ENCODE measurements at places on chromosomes 12 and 14. TPM values are rescaled to one million over a fixed set of nuclear protein-coding genes. Genes with fewer than 3 reads are reported as not detected.

GRCh38 chr12:130216031-130216430, 53.8 kb downstream of the FZD10 start:
- H3K36me3 ChIP-seq = no peaks in the 10 kb centered on the region
- no peak overlapping the region for H3K27ac ChIP-seq
- H3K27me3 ChIP-seq = no peaks in the 10 kb centered on the region
- DNase-seq = no peak
- H3K4me3 ChIP-seq = no peak overlapping the region

- no peak overlapping the region for H3K4me3 ChIP-seq
- no peaks in the 10 kb centered on the region for H3K27me3 ChIP-seq
- H3K27ac ChIP-seq = no peak overlapping the region
Measured at GRCh38 chr12:4025181-4026019, 152.2 kb upstream of the PARP11 start.

DNA sequence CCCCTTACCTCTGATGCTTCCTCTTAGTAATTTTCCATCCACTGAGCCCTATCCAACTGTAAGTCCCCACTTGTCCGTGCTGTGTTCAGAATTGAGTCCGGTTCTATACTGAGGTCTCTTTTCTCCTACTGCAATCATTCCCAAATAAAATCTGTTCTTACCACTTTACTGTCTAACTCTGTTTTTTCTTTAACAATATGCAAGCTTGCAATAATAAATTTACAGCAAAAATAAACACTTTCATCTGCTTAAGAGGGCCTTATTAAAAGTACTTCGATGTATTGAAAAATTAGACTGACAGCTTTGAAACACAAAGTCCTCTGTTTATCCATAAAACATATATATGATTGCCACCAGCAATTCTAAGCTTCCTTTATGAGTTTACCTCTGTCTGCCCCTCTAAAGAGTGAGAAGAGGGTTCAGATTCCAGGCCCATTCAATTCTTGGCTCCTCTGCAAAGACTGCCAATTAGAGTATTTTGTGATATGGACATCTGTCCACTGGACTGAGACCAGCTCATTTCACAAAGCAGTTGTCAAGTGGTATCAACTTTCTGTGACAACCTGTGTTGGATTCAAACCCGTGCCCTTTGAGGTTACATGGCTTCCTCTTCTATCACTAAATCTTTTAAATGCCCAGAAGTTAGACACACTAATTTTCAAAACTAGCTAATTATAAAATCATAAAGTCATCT, 39.9 kb upstream of the G2E3 start:
- no peaks in the 10 kb centered on the region for H3K36me3 ChIP-seq
- H3K4me3 ChIP-seq = no peak overlapping the region
- no peaks in the 10 kb centered on the region for H3K27me3 ChIP-seq
- no peaks in the 10 kb centered on the region for H3K4me1 ChIP-seq
- DNase-seq = no peak
- no peak overlapping the region for H3K27ac ChIP-seq

DNA sequence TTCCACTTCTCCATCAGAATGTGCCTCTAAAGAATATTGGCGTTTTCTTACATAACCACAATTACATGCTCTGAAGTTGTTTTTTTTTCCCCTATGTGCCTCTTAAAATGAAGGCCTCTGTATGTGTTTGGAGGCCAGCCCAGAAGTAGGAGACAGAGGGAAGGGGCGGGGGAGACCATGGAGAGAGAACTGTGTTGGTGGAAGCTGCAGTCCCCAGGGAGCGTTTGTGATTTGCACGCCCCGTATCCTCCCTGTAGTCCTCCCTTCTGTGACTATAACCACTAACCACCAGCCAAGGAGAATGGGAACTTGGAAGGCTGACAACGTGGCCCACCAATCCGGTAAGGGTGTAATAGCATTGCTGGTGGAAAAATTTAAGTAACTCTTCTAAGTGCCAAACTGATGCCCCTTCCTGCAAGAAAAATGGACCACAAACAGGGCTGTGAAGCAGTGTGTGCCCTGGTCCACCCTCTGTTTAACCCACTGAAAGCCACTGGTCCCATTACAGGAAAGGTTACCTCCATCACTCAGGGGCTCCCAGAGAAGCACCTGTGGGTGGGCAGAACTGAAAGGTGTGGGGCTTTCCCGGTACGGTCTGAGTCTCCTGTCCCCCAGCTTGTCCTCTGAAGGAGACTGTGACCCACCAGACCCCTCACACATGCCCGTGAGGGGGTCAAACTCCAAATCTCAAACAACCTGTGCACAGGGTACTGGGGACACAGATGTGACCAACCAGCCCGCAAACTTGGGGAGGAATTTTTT, 36.8 kb downstream of the CCDC88C start:
- no peaks in the 10 kb centered on the region for H3K27me3 ChIP-seq
- no peak overlapping the region for H3K27ac ChIP-seq
- no peak overlapping the region for H3K4me3 ChIP-seq
- no peaks in the 10 kb centered on the region for H3K4me1 ChIP-seq
- DNase-seq = no peak

- no peaks in the 10 kb centered on the region for H3K36me3 ChIP-seq
- DNase-seq = no peak
- H3K27me3 ChIP-seq = no peaks in the 10 kb centered on the region
- H3K27ac ChIP-seq = no peak overlapping the region
Measured at GRCh38 chr12:39755478-39755877, 135.9 kb upstream of the ABCD2 start.

DNA sequence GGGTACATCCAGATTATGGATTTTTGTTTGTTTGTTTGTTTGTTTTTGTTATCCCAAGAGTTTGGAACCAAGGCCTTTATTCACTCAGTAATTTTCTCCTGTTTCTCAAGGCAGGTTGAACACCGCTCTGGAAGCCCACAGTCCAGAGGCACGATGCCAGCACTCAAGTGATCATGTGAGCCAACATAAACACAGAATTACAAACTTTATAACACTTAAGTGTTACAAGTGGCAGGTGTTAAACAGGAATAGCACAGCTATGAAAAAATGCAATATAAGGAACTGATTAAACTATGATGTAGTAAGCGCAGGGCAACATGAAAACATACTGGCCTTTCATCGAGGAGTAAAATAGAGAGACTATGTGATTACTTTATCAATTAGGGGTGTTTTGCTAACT, 1885.8 kb upstream of the SEL1L start:
- DNase-seq = no peak
- H3K27me3 ChIP-seq = no peaks in the 10 kb centered on the region
- H3K27ac ChIP-seq = no peak overlapping the region
- H3K4me1 ChIP-seq = no peaks in the 10 kb centered on the region
- no peaks in the 10 kb centered on the region for H3K36me3 ChIP-seq
- H3K4me3 ChIP-seq = no peak overlapping the region

DNA sequence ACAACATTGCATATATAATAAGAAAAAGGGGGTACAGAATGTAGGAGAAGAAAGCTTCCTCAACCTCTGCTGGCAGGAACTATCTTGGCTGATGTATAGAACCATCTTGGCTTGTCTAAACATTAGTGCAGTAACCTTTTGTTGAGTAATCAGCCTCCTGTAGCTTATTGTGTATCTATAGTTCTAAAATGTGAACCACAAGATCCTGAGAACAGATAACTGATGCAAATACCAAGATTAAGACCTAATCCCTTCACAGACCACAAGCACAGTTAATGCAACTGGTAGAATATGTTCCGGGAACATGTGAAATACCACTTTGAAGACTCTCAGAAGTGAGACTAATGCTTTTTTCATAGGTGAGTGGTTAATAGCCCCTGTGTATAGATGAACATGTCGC, 50.7 kb upstream of the KCNC2 start:
- H3K4me1 ChIP-seq = no peaks in the 10 kb centered on the region
- H3K4me3 ChIP-seq = no peak overlapping the region
- no peaks in the 10 kb centered on the region for H3K36me3 ChIP-seq
- no peak overlapping the region for H3K27ac ChIP-seq

GRCh38 chr12:42809226-42809625, 219.7 kb upstream of the PRICKLE1 start:
- H3K36me3 ChIP-seq = no peaks in the 10 kb centered on the region
- no peaks in the 10 kb centered on the region for H3K4me1 ChIP-seq
- H3K27ac ChIP-seq = no peak overlapping the region
- no peak for DNase-seq

DNA sequence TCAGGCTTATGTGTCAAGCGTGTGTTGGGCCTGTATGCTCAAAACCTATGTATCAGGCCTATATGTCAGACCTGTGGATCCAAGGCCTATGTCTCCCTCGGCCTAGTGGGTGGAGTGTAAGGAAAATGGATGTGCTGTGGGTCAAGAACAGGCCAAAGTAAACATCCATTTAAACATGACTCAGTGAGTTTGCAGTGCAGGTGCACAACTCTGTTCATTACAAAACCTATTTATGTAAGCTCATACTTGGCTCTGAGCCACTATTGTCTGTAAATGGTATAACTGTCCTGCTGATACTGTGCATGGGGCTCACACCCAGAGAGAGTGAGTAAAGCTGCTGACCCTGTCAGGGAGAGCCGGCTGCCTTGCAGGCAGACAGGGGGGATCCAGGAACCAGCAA, 249.7 kb upstream of the AVPR1A start:
- H3K27me3 ChIP-seq = no peaks in the 10 kb centered on the region
- no peaks in the 10 kb centered on the region for H3K4me1 ChIP-seq
- H3K36me3 ChIP-seq = no peaks in the 10 kb centered on the region
- no peak for DNase-seq
- H3K4me3 ChIP-seq = no peak overlapping the region

DNA sequence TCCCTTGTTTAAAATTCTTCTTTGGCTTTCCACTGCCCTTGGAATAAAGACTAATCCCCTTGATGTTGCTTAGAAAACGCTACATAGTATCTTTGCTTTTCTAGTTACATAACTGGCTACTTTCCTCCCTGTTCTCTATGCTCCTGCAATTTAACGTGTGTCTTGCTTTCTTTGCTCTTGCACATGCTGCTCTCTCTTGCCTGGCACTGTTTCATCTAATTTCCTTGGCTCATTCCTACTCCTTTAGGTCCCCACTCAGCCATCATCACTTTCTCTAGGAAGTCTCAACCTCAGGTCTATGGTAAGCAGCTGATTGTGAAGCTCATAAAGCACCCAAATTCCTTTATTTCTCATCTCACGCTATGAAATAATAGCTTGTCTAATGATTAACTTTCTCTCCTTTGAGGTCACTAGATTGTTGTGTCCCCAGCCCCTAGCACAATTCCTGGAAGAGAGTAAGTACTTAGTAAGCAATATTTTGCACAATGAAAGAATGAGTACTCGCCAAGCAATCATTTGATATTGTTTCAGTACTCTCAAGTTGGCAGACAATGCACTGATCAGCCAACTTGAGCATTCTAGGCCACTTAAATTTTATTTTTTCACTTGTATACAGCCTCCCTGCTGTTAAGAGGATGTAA, 3.3 kb downstream of the ALDH6A1 start:
- H3K4me3 ChIP-seq = no peak overlapping the region
- no peak for DNase-seq
- no peaks in the 10 kb centered on the region for H3K36me3 ChIP-seq
- no peak overlapping the region for H3K27ac ChIP-seq
- peaks cover 5% of the 10 kb centered on the region for H3K4me1 ChIP-seq
- no peaks in the 10 kb centered on the region for H3K27me3 ChIP-seq

GRCh38 chr14:105499256-105500035, 8.4 kb downstream of the TEDC1 start:
- H3K4me3 ChIP-seq = no peak overlapping the region
- no peaks in the 10 kb centered on the region for H3K27me3 ChIP-seq
- H3K4me1 ChIP-seq = peaks cover 13% of the 10 kb centered on the region
- no peaks in the 10 kb centered on the region for H3K36me3 ChIP-seq

DNA sequence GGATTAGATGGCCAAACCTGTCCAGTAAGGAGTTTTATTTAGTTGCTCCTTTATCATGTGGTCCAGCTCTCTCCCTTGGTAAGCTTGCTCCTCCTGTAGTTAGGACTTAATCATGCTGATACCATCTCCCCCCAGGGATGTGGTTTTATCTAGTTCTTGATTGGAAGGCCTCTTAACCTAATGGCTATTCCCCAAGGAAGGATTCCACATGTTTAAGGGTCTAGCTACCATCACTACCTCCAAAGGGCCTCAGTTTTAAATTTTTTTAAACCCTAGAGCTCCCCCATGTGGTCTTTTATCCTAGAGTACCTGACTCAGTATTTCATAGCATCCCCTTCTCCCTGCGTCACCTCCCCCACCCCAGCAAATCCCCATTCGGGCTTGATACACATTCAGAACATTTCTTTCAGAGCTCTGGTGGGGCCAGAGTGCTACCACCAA, 22.5 kb downstream of the MAP3K12 start:
- no peaks in the 10 kb centered on the region for H3K4me1 ChIP-seq
- H3K4me3 ChIP-seq = no peak overlapping the region
- no peaks in the 10 kb centered on the region for H3K27me3 ChIP-seq
- DNase-seq = no peak
- peaks cover 7% of the 10 kb centered on the region for H3K36me3 ChIP-seq
- H3K27ac ChIP-seq = peak overlapping the region; percentile 50

- no peaks in the 10 kb centered on the region for H3K4me1 ChIP-seq
- H3K36me3 ChIP-seq = no peaks in the 10 kb centered on the region
- H3K27me3 ChIP-seq = no peaks in the 10 kb centered on the region
- H3K27ac ChIP-seq = no peak overlapping the region
- DNase-seq = no peak
Measured at GRCh38 chr12:82223426-82223825, 134.8 kb downstream of the CCDC59 start.

GRCh38 chr12:4997939-4998338, 45.7 kb upstream of the KCNA5 start:
- H3K27me3 ChIP-seq = peaks cover 3% of the 10 kb centered on the region
- no peaks in the 10 kb centered on the region for H3K4me1 ChIP-seq
- H3K4me3 ChIP-seq = no peak overlapping the region
- H3K36me3 ChIP-seq = no peaks in the 10 kb centered on the region
- peak overlapping the region; percentile 43 for H3K27ac ChIP-seq
- DNase-seq = no peak

DNA sequence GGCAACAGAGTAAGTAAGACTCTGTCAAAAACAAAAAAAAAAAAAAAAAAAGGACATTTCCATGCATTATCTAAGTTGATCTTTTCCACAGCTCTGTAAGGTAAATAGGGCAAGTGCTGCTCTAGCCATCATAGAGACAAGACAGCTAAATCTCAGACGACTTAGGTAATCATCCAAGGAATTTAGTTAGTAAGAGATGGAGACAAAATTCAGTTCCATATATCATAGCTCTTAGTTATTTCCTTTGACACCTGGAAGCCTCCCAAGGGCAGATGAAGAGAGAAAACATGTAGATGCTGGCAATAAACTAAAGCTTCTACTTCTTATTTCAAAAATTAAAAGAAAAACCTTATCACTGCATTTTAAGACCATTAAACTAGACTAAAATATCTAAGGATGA, 48.7 kb downstream of the ST8SIA1 start:
- no peak overlapping the region for H3K4me3 ChIP-seq
- H3K27ac ChIP-seq = no peak overlapping the region
- peaks cover 9% of the 10 kb centered on the region for H3K4me1 ChIP-seq
- H3K27me3 ChIP-seq = no peaks in the 10 kb centered on the region

GRCh38 chr12:39205969-39206368, 237.0 kb downstream of the KIF21A start:
- H3K27ac ChIP-seq = no peak overlapping the region
- DNase-seq = no peak

KIF26A gene
- total RNA-seq = 1.4 TPM

BDKRB1 gene
- total RNA-seq = not detected
